ENCODE measurements at places on chromosomes 2 and 18. TPM values are rescaled to one million over a fixed set of nuclear protein-coding genes. Genes with fewer than 3 reads are reported as not detected.
A peak's percentile ranks its signal among the peaks of the same experiment; 100 is the strongest.

GRCh38 chr2:101018934-101019333, 16.8 kb downstream of the RPL31 start:
- no peak for DNase-seq

DNA sequence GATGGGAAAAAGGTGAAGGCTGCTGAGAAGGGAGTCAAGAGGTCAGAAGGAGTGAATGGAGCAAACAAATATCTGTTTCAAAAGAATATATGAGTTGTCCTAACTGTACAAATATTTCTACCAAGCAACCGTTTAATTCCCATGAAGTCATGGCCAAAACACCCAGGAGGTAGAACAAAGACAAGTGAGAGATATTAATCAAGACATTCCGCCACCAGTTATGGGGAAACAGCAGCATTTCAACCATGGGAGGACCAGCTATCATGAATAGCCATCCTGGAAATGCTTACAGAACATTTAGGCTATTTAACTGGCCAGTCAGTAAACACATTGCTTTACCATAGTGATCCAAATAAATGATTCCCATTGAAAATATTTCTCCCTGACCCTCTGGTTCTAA, 396.3 kb downstream of the IRS1 start:
- no peak for DNase-seq

GRCh38 chr2:137607722-137608318, 356.5 kb upstream of the HNMT start:
- no peak for DNase-seq

DNA sequence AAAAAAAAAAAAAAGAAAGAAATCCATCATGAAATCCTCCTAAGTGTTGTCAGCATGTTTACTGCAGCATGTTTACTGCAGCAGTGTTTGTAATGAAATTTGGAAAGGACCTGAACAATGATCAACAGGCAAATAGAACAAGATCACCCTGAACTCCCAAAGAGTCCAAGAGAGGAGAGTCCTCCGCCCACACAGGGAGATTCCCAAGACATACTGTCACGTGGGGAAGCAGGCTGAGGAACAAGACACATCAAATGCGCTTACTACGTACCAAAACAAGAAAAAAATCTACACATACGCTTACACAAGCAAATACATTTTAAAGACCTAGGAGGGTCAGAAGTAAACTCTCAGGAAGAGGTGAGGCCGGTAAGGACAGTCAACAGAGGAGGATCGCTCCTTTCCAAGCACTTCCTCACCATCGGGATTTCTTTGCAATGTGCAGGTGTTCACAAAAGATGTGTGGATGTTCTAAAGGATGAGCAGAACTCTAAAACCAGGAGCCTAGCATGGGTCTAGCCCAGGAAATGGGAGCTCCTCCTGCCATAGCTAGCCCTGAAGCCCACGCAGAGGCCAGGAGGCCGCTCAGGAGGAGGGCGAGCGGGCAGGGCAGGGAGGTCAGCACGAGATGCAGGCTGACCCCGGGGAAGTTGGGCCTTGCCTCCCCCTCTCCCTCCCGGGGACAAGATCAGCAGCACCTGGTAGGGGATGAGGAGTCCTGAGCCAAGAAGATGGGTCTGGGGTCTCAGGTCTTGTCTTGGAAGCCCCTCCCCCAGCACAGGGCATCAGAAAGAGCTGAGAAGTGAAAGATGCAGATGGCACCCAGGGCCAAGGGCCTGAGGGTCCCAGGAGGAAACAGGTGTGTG, 66.4 kb downstream of the ZNF516 start:
- DNase-seq, result peak; percentile 39

- peak; percentile 63 for DNase-seq
Observed at GRCh38 chr2:174465327-174465726, 21.5 kb downstream of the GPR155 start.

DNA sequence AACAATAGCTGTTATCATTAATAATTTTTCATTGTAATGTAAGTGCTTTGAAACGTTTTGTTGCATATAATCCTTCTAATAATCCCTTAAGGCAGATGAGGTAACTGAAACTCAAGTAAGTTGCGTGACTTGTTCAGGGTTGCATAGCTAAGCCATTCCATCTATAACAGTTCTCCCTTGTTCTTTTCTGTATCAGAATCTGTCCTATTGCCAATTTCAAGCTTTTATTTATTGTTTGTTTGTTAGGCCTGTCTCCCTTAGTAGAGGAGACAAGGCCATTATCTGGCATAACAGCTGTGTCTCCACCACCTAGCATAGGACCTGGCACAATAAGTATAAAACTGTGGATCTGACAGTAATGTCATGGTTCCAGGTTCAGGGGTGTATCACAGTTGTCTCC, 19.4 kb downstream of the BABAM2 start:
- no peak for DNase-seq

- no peak for DNase-seq
Observed at GRCh38 chr18:58544179-58544578, 84.7 kb downstream of the ALPK2 start.

- DNase-seq, result no peak
Observed at GRCh38 chr2:199847181-199847864, 3.7 kb downstream of the FTCDNL1 start.

DNA sequence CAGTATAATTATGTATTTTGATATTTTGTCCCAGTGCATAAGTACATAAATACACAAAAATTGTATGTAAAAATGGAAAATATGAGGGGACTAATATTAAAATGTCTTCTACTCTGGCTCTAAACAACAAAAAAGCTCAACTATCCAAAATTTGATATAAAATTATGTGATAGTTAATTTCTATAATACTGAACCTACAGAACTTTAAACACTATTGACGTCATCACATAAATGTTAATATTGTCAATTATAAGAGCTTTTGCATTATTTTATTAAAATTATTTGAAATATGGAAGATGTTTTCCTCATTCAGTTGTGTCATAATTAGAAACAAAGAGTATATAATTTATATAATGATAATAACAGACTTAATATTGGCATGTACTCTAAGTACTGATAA, 1139.7 kb upstream of the TMEFF2 start:
- DNase-seq, result no peak

DNA sequence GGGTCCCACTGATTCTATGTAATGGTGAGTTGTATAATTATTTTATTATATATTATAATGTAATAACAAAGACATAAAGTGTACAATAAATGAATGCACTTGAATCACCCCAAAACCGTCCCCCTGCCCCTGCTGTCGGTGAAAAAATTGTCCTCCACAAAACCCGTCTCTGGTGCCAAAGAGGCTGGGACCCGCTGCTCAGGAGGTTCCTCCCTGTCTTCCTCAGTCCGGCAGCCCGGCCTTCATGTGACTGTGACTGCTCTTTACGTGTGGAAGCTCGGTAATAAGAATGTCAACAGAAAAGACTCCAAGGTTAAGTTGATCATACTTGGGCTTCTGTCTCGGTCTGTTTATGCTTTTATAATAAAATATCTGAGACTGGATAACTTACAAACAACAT, 32.7 kb upstream of the ADNP2 start:
- no peak for DNase-seq

- no peak for DNase-seq
Observed at GRCh38 chr2:185687967-185688366, 50.6 kb upstream of the FSIP2 start.

- DNase-seq, result peak; percentile 17
Observed at GRCh38 chr18:75161256-75162028, 47.5 kb downstream of the PTGR3 start.

- peak; percentile 42 for DNase-seq
Observed at GRCh38 chr2:70471129-70471528, 82.5 kb downstream of the TGFA start.

DNA sequence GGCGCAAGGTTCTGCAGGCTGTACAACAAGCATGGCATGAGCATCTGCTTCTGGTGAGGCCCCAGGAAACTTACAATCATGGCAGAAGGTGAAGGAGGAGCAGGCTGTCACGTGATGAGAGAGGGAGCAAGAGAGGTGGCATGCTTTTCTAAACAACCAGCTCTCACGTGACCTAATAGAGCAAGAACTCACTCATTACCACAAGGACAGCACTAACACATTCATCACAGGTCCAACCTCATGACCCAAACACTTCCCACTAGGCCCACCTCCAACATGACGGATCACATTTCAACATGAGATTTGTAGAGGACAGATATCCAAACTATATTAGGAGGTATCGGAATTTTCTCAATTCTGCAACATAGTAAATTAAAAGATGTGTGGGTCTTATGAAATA, 108.8 kb upstream of the DLX2 start:
- no peak for DNase-seq

- DNase-seq, result no peak
Observed at GRCh38 chr2:95266781-95267430, 7.3 kb upstream of the PROM2 start.

DNA sequence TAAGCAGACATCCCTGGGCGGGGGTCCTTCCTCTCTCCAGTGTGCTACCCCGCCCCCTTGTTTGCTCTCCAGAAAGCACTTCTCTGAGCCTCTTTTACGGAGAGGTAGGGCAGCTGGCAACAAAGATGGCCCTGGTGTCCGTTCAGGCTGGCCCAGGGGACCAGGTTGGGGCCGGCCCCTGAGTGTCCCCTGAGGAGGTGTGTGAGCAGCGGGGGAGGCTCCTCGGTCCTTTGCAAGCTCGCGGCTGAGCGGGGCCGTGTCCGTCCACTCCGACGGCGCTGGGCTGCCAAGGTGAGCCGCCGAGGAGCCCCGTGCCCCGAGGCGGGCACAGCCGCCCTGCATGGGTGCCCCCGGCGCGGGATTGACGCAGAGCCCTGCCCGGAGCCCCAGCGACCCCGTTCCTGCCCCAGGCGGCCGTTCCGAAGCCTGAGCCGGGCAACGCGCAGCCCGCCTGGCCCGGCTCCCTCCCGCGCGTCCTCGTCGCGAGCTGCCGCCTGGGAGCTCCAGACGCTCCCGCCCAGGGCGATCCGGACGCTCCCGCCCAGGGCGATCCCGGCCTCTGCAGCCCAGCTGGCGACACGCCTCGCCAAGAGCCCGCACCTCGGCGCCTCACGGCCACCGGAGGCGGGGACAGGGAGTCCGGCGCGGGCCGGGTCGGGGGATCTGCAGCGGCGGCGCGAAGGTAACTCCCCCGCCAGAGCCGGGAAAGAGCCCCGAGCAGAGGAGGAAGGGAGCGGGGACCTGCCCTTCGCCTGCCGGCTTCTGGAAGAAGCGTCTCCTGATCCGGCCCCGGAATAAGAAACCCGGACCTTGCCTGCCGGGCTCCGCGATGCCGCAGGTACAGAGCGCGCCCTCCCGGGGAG, at the start of gene PROKR1:
Gene PROKR1, plus strand, starts transcription at position 569 of the 863 bp plus-strand sequence. CDS start 2,243 bp downstream, outside the sequence.
- peak; percentile 64 for DNase-seq

DNA sequence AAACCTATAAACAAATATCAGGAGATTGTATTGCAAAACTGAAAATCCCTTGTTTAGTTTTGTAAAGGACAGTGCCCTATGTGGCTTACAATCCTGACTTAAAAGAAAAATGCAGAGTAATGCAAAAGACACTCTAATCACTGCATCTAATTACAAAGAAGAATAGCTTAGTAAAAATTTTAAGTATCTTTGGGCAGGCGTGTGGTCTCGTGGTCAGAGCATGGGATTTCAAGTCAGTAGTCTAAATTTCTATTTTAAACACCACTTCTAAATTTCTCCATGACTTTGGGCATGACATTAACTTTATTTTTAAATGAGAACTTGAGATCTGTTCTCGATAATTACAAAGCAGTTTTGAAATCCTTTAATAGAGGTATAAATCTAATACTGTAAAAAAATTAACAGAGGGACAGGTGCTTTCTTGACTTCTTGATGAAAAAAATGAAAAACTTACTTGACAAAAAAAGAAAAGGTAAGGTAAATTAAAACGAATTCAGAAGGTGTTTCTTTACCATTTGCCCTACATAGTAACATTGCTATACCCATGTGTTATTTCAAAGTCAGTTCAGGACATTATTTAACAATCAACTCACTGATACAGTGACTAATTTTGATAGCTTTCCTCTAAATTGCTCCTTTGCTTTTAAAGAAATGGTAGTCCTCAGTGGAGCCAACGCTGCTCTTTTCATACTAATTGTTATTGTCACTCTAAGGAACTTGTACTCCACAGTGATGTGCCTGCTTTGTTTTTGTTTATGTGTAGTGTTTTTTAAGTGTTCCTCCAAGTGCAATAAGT, 17.6 kb upstream of the FTCDNL1 start:
- no peak for DNase-seq

- no peak for DNase-seq
Observed at GRCh38 chr18:54712306-54712705, 116.0 kb upstream of the RAB27B start.

DNA sequence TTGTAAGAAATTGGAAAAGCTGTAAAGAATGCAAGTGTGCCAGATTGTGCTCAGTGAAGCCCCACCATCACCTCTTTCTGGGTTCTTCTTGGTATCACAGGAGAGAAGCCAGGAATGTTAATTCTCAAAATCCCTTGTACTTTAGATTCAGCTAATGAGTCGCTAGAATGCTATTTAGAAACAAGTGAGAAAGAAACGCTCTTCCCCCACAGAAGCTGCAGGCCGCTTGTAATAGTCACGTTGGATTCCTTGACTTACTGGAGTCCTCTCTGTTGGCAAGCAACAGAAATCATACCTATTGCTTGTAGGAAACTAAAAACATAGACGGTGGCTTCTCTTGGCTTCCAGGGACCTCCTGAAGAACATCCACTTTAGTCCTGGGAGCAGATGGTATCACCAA, 375.6 kb upstream of the LRATD1 start:
- DNase-seq, result no peak

DNA sequence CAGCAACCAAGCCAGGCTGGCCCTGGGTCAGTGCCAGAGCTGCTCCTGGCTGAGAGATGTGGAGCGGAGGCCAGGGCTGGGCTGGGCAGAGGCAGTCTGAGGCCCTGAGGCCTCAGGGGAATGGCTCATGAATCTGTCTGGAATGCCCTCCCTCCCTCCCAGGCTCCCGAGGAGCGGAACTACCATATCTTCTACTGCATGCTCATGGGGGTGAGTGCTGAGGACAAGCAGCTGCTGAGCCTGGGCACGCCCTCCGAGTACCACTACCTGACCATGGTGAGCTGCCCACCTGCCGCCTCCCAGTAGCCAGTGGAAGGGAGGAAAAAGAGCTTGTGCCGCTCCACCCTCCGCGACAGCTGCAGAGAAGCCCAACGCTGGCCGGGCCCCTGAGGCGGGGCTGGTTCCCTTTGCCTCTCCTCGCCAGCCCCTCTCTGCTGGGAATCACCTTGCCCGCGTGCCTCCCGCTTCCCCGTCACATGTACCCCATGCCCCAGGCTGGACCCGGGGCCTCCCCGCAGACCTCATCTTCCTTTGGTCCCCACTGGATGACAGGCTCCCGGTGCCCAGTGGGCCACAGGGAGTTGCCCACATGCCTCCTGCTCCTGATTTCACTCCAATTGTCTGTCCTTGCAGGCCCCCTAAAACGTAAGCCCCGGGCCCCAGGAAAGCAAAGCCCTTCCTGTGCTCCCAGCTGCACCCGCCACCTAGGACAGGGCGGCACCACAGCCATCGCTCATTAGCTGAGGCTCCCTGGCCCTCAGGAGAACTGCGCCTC, 41.1 kb downstream of the MYO7B start:
- peak; percentile 82 for DNase-seq

Gene SGPP2
- not detected for total RNA-seq

Gene TNFAIP6
- total RNA-seq, result 15.4 TPM

Gene PDE1A
- total RNA-seq, result 12.9 TPM

Gene AKAIN1
- 0.18 TPM for total RNA-seq

Gene ST6GAL2
- 4.4 TPM for total RNA-seq

Gene DCC
- total RNA-seq, result 0.13 TPM

Gene TCF7L1
- total RNA-seq, result 5.1 TPM

Gene KLHL30
- 16.2 TPM for total RNA-seq

Gene MOB4
- total RNA-seq, result 35.1 TPM

Gene GNLY
- total RNA-seq, result 0.31 TPM

Gene ACMSD
- not detected for total RNA-seq

Gene GKN2
- not detected for total RNA-seq

Gene GFPT1
- 34.7 TPM for total RNA-seq
